ENCODE measurements at places on chromosomes 16 and 17.

GRCh38 chr17:81251709-81252301 is 12.7 kb downstream of the NDUFAF8 start:
- no peak for DNase-seq

GRCh38 chr17:16419929-16420271 is 4.5 kb downstream of the TRPV2 start:
- DNase-seq: no peak

DNA sequence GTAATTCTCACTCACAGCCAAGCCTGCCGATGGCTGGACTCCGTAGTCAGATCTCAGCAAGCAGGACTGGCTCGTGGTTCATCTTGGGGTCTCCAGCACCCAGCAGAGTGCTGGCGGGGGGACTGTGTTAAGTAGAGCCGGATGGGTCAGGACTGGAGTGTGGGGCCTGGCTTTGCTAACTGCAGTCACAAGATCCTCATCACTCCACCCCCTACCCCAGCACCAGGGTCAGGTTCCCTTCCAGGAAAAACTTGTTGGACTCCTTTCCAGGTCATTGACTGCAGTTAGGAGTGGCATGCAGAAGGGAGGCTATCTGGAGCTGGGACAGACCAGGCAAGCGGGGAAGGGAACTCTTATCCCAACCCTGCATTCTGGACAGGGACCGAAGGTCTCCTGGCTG is 6.0 kb downstream of the CIITA start:
- no peak for DNase-seq

DNA sequence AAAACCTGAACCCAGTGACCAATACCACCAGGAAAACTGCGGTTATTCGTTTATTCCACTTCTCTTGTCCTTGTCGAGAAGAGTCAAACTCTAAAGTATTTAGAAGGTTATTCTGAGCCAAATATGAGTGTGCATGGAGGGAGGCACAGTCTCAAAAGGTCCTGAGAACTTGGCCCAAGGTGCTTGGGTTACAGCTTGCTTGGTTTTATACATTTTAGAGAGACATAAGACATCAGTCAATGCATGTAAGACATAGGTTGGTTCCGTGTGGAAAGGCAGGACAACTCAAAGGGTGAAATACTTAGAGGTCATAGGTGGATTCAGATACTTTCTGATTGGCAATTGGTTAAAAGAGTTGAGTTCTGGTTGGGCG is 681 bp upstream of the TRAP1 start:
- no peak for DNase-seq

GRCh38 chr17:879546-880442 is 97.6 kb downstream of the MRM3 start:
- peak; percentile 77 for DNase-seq

DNA sequence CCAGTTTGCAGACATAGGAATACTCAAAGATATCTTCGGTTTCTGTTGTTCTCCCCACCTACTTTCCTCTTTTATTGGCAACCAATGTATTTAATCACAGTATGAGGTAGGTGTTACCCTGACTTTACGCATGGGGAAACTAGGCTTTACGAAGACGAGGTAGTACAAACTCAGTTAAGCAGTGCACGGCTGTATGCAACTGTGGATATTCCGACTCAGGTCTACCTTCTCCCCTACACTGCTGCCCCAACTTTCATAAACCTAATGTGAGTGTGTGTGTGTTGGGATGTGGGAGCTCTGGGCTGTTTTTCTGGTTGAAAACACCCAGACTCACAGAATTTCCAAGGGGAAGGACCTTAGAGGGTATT is 1.2 kb upstream of the GPT2 start:
- DNase-seq: no peak

DNA sequence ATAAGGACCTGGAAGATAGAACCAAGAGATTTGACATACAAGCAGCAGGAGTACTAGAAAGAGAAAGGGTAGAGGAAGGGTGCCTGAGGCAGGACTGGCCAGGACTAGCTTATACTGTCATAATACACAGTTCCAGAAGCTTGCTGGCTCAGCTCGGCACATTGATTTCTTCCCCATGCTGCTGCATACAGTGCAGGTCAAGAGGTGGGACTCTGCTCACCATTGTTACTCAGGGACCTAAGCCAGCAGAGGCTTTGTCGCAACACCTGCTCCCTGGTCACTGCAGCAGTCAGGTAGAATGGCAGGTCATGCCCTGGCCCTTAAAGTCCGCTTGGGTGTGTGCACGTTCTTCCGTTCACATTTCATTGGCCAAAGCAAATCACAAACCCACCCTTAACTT is 32.8 kb downstream of the LDHD start:
- DNase-seq: no peak

DNA sequence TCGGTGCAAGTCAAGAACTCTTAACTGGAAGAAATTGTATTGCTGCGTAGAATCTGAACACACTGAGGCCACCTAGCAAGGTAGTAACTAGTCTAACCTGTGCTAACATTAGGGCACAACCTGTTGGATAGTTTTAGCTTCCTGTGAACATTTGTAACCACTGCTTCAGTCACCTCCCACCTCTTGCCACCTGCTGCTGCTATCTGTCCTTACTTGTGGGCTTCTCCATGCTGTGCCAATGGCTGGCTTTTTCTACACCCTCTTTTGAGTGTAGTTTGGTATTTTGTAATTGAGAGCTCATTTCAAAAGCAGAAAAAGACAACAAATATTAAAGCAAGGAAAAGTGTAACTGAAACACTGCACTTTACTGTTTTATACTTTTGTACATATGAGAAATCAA is 7.7 kb upstream of the RASL10B start:
- no peak for DNase-seq

GRCh38 chr16:4593086-4593485 is 21.6 kb downstream of the UBALD1 start:
- no peak for DNase-seq

DNA sequence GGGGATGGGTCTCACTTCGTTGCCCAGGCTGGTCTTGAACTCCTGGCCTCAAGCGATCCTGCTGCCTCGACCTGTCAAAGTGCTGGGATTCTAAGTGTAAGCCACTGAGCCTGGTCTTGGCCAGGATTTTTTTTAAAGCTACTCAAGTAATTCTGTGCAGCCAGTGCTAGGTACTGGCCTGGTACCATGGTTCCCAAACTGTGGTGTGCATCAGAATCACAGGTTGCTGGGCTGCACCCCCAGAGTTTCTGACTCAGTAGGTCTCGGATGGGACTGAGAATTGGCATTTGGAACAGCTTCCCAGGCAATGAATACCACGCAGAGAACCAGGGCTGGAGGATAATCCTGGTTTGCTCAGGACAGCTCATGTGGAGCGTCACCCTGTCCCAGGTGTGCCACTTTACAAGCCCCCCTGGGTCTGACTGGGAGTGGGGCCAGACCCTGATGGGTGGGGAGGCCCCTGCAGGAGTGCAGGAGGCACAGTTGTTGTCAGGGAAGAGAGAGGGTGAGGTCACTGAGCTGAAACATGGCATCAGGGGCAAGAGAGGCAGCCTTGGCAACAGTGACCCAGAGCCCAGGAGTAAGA is 10.7 kb upstream of the MRPS23 start:
- DNase-seq: peak; percentile 52

GRCh38 chr17:44672479-44673093 is 16.3 kb downstream of the MEIOC start:
- no peak for DNase-seq

DNA sequence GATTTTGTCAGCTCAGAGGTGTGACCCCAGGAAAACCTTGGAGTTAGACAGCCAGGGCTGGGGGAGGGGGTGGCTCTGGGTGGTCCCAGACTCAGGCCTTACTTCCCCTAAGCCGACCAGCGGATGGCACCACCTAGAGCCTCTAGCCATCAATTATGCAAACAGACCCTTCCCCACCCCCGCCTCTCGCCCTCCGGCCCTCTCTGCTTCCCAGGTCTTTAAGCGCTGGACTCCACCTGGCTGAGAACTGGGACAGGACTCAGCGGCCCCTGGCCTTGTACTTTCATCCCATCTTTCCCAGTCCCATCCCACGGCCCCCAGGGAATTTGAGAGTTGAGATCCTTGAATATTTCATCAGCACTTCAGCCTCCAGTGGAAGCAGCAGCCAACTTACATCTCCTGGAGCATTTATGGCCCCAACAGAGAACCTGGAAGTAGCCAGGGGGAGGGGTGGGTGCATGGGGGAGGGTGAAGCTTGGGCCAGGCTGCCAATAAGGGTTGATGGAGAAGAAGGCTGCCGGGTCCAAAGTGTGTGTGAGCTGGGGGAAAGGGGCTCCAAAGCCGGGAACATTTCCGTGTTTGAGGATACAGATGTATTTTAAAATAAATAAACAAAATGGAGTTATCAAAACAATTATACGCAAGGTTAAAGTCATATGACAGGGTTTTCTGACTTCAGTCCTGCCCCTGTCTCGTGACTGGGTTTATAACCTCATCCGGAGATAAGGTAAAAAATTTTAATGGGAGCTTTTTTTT is 7.5 kb upstream of the JUP start:
- no peak for DNase-seq

DNA sequence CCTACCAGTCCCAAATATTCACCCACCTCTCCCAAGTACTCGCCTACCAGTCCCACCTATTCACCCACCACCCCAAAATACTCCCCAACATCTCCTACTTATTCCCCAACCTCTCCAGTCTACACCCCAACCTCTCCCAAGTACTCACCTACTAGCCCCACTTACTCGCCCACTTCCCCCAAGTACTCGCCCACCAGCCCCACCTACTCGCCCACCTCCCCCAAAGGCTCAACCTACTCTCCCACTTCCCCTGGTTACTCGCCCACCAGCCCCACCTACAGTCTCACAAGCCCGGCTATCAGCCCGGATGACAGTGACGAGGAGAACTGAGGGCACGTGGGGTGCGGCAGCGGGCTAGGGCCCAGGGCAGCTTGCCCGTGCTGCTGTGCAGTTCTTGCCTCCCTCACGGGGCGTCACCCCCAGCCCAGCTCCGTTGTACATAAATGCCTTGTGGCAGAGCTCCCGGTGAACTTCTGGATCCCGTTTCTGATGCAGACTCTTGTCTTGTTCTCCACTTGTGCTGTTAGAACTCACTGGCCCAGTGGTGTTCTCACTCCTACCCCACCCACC is 29.8 kb downstream of the POLR2A start:
- DNase-seq: no peak

- DNase-seq: no peak
Observed at GRCh38 chr16:78659216-78659615, 559.8 kb downstream of the WWOX start.

GRCh38 chr17:507441-507840 is 154.8 kb upstream of the RPH3AL start:
- no peak for DNase-seq

- no peak for DNase-seq
Observed at GRCh38 chr17:8386841-8387240, 3.8 kb upstream of the RPL26 start.

- no peak for DNase-seq
Observed at GRCh38 chr16:68992521-68992920, 112.9 kb upstream of the HAS3 start.

- DNase-seq: no peak
Observed at GRCh38 chr17:81740395-81740961, 28.4 kb downstream of the SLC25A10 start.

GRCh38 chr16:31480851-31481536 is 1.9 kb upstream of the SLC5A2 start:
- DNase-seq: no peak

DNA sequence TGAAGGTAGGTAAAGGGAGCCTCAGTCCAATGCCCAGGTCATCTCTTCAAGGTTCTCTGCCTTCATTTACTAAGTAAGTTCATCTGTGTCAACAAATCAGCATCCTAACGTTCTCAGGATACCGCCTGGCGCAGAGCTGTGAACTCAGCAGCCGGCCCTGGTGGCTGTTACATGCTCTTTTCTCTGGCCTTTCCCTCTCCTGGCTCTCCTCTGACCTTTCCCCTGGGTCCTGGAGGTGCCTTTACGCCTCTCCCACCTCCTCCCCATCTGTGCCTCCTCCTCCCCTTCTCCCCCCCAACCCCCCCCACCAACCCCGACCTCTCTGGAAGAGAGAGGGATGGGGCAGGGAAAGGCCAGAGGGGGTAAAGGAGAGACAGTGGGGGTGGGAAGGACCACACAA is 19.5 kb downstream of the COTL1 start:
- DNase-seq: no peak

GRCh38 chr16:1987198-1987597 is 2.6 kb upstream of the SYNGR3 start:
- no peak for DNase-seq

Data from D341Med (cell line).